ENCODE measurements at places on chromosomes 2 and 18. TPM values are rescaled to one million over a fixed set of nuclear protein-coding genes. Genes with fewer than 3 reads are reported as not detected.

- DNase-seq: no peak
These were observed 467 bp downstream of the PUM2 start for GRCh38 chr2:20350041-20350712.

DNA sequence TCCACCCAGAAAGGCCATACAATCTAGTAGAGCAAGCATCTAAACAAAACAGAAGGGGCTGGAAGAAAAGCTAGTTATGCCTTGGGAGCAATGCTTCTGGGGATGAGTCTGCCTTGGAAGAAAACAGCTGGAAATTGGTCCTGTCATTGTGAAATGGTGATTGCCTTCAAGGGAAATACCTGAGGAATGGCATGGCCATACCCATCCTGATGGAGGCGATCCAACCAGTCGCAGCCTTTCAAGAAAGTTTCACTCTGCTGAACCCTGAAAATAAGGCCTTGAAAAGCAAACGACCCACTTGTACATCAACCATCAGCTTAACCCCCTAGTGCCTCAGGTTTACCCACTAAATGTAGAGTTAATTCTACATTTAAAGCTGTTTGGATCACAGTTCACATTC lies 72.6 kb upstream of the PID1 start:
- DNase-seq: no peak

- no peak for DNase-seq
These were observed 25.4 kb upstream of the ATOH8 start for GRCh38 chr2:85728342-85728741.

- no peak for DNase-seq
These were observed 364.0 kb upstream of the MEIS1 start for GRCh38 chr2:66070721-66071602.

- no peak for DNase-seq
These were observed 103.4 kb upstream of the RNU4ATAC start for GRCh38 chr2:121427187-121427689.

DNA sequence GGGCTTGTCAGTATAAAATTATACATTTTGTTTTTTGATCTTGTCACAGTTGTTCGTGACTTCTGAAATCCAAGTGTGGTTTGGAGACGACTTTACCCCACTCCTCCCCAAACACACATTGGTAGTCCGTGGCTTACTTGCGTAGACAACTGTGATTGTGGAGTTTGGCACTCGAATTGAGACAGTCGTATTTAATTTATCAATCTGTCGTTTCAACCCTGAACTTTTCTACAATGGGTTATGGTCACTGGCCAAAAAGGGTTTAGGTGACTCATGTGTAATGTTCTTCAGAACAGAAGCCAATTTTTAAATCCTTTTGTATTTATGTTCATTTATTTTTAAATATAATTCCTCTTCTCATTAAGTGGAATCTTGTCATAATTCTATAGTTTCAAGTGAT lies 129.9 kb downstream of the SPTBN1 start:
- DNase-seq: no peak

The IER3IP1 gene
- total RNA-seq: 15.9 TPM

The SPEG gene
- total RNA-seq: 1.7 TPM

The IL18RAP gene
- not detected for total RNA-seq

The TDRD15 gene
- total RNA-seq: not detected

The TXNL4A gene
- total RNA-seq: 58.2 TPM

The POTEF gene
- 0.06 TPM for total RNA-seq

The ALLC gene
- not detected for total RNA-seq
